ENCODE measurements at places on chromosomes 3 and 15.

GRCh38 chr3:157030712-157031111, 129.2 kb downstream of the CCNL1 start:
- DNase-seq = no peak

DNA sequence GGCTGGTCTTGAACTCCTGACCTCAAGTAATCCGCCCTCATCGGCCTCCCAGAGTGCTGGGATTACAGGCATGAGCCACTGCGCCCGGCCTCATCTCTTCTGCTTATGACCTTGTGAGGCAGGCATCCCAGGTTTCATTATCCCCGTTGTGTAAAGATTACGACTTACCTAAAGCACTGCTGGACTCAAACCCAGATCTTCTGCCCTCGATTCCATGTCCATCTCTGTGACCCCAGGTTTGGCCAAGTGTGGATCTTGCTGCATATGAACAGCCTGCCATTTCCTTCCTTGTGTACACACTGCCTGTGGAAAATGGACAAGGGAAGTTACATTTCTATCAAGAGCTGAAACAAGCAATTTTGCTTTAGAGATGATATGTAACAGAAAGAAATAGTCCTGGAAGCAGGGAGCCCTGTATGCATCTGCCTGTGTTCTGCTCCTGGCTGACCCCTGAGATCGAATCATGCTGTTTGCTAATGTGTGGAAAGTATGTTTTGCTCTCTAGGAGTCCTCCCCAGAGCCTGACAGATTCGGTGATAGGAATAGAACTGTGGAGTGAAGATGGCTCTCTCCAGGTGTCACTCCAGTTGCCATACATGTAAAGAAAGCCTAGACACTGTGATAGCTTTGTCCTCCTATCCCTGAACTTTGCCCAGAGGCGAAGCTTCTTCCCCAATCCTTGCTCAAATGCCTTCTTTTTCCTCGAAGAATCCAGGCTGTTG, 11.8 kb upstream of the LIPC start:
- no peak for DNase-seq

DNA sequence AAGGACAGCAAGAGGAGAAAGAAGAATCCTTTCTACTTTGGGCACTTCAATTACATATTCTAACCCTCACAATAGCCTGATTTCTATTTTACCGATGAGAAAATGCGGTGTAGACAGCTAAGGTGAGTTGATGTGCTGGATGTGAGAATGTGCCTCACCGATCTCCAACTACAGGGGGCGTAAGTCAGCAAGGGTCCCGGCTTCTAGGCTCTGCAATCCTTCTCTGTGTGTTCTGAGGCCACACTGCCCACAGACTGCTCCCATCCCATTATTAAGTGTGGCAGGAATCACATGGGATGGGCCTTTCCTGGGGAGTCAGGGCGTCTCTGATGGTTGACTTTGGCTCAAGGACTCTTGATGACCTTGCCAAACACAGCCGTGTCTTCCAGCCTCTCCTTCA, 23.6 kb upstream of the RPL35A start:
- peak; percentile 15 for DNase-seq

GRCh38 chr15:35626571-35627318, 80.8 kb upstream of the DPH6 start:
- no peak for DNase-seq

GRCh38 chr15:50066202-50066601, 52.8 kb downstream of the ATP8B4 start:
- peak; percentile 22 for DNase-seq

DNA sequence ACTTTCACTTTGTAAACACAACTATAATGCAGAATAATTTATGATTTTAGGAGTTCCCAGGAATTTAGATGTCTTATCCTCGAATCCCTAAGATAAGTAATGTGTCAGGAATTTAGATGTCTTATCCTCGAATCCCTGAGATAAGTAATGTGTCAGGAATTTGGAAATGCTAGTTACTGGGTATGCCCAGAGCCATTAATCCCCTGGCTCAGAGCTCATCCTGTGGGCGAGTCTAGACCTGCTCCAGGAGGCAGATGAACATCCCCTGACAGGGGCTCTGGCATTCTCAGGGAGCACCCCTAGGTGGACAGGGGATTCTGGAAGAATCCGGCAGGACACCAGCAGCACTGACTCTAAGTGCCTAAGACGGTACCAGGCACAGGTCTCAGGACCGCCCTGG, 163.3 kb downstream of the ARRDC4 start:
- no peak for DNase-seq

- DNase-seq = no peak
These were observed 17.6 kb upstream of the UBA7 start for GRCh38 chr3:49831341-49831740.

- DNase-seq = peak; percentile 63
These were observed at the start of gene PPM1M for GRCh38 chr3:52245322-52246263. Gene PPM1M (plus strand): TSS chr3:52245759. CDS start chr3:52245825, 66 bp downstream.

DNA sequence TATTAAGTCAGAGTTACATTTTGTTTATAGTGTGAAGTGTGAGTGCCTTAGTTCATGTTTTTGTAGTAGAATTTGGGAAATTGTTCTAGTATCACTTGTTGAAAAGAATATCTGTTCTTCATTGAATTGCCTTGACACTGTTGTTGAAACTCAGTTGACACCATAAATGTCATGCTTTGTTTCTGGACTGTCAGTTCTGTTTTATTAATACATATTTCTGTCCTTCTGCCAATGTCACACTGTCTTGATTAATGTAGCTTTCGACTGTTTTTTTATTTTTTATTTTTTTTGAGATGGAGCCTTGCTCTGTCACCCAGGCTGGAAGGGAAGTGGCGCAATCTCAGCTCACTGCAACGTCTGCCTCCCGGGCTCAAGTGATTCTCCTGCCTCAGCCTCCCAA, 59.1 kb downstream of the CHD2 start:
- DNase-seq = no peak

DNA sequence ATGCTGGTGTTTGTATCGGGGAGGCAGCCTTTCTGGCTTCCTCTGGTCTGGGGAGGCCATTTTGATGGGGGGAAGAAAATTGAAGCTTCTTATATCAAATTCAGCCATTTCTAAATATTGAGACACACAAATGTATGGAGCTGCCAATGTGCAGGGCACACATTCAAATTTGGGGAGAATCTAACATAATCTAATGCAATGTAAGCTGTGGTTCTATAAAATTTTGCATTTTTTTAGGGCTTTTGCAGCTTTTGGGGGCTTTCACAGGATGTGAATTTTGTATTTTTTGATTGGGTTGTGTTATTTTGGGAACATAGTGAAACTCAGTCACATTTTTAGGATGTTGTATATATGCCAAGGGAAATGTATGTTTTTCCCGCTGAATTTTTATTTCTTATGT, 43.4 kb downstream of the CDIN1 start:
- no peak for DNase-seq

GRCh38 chr15:89018207-89018606, 70.0 kb upstream of the ABHD2 start:
- DNase-seq = no peak

DNA sequence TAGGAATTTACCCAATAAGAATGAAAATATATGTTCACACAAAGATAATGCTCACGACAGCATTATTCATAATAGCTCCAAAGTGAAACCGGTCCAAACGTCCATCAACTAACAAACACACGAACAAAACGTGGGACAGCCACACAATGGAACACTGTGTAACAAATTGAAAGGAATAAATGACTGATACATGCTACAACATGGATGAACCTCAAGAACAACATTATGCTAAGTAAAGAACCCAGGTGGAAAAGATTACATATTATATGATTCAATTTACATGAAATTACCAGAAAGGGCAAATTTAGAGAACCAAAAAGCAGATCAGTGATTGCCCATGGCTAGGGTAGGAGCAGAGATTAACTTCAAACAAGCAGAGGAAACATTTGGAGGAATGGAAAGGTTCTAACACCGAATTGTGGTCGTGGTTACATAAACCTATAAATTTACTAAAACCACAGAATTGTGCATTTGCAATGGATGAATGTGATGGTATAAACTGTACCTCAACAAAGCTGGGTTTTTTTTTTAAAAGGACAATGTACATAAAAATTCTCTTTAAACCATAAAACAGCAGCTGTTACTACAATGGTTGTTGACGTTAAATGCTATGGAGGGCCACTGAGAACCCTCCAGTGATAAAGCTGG, 76.3 kb downstream of the XXYLT1 start:
- DNase-seq = no peak

GRCh38 chr15:80325206-80325605, 73.2 kb upstream of the CTXND1 start:
- DNase-seq = no peak

GRCh38 chr3:157823050-157823449, 283.2 kb downstream of the SHOX2 start:
- DNase-seq = no peak

DNA sequence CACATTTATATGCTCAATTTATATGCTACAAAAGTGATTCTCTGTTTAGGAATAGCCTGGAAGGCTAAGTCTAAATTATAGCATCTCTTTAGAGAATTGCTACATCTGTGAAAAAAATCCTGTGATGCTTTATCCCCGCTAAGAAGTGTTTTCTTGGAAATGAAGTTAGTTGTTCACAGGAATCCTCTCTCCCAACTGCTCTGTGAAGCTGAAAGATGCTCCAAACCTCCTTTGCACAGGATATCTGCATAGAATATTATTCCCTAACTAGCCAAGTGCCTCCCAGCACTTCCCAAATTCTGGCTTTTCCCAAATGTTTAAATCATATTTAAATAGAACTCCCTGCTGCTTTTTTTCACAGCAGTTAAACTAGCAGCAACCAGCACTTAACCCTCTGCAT, 132.2 kb downstream of the SRGAP3 start:
- DNase-seq = no peak

DNA sequence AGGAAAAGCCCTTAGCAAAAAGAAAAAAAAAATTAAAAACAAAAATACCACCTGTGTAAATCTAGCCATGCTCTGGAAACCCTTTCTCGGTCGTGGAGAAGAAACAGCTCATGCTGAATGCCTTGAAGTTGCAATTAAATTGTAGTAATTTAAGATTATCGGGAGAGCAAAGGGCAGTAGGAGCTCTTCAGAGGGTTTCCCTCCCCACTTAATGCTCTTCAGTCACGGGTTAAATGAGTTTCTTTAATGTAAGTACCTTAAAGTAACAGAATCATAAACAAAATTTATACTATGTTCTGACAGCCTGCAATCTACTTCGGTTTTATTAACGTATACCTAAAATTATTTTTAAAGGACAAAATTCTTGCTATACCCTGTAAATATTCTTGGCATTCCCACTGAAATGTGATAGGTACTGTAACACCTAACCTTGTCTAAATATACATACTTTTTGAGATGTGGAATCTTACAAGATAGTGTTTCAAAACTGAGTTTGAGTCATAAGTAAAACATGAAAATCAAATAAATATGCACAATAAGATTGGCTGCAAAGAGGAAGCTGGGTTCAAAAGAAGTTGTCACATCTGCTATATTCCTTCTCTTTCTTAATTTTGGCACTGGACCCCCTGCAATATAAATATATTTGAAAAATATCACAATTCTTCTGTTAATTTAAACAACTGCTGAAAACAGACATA, 5.3 kb downstream of the FOXP1 start:
- no peak for DNase-seq

- DNase-seq = peak; percentile 32
These were observed 11.7 kb downstream of the ABCC5 start for GRCh38 chr3:184005941-184006507.

- DNase-seq = no peak
These were observed 459.1 kb upstream of the NDN start for GRCh38 chr15:24146251-24146650.

DNA sequence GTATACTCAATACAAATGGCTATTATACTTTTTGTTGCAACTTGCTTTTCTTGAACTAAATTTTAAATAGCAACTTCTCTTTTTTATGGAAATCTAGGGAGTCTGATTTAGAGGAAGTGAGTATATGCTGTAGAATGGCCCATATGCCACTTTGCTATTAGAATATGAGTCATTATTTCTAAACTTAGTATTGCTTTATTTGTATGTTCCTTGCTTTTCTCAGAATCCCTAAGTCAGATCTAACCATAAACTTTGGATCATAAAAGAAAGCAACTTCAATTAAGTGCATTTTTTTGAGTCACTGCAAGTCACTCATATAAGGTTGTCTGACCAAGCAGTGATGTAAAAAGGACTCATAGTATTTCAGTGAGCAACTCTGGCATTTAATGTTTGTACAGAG, 17.5 kb upstream of the SPTSSB start:
- DNase-seq = no peak

DNA sequence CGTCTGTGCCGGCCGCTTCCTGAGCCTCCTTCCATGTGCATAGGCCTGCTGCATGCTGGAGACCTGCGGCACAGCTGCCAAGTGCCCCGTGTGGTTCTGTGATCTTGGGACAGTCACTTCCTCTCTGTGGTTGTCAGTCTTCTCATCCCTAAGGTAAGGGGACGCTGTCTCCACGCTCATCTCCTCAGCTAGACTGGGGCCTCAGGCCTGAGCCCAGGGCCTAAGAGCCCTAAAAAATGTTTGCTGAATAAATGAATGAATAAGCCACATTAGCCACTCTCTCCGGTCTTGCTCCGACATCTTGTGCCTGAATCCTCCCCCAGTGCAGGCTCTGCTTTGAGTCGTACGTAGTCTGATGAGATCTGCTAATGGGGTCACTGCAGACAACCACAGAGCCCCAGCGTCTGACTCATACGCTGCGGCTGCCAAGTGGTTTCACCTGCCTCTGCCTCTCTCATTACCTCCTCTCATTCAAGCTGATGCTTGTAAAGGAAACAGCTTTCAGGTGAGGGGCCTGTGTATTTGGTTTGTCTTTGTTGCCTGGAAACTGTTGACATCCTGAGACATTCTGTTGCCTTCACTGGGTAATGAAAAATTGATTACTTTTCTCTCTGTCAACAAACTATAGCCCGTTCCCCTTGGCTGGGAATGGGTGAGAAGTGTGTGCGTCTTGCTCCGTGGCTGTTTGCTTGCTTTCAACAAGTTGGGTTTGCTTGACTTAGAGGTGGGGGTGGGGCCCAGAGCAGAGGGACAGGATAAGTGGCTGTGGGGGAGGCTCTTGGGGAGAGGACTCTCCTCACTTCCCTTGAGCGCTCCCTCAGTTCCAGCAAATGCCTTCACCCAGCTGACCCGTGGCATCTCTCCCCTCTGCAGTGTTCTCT, 15.9 kb downstream of the RPLP1 start:
- peak; percentile 74 for DNase-seq

DNA sequence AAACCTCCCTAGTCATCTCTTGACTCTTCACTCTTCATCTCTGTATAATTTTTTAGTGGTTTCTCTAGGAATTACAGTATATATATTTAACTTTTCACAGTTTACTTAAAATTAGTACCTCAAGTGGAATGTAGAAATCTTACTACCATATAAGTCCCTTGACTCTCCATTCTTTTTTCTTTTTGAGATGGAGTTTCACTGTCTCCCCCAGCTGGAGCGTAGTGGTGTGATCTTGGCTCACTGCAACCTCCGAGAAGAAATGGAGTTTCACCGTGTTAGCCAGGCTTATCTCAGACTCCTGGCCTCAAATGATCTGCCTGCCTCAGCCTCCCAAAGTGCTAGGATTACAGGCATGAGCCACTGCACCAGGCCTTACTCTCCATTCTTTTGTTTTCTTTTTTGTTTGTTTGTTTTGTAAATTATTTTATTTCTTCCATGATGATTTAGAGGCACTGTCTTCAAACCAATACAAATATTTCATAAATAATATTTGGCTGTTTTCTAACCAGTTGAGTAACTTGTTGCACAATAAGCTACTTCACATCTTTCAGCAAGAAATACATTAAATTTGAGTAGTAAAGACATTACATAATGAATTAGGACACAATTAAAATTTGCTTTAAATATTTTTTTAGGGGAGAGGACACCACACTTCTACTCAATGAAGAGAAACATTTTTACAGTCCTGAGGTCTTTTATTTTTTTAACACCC, 144.8 kb downstream of the RBPMS2 start:
- no peak for DNase-seq

Data from activated naive CD8-positive, alpha-beta T cell treated with anti-CD3 and anti-CD28 coated beads, Interleukin-2, amount 50 U/mL, for 24 hours (primary cell).